COLO829 (cell line): ENCODE measurements at places on chromosomes 11 and 22.
A peak's percentile ranks its signal among the peaks of the same experiment; 100 is the strongest.

DNA sequence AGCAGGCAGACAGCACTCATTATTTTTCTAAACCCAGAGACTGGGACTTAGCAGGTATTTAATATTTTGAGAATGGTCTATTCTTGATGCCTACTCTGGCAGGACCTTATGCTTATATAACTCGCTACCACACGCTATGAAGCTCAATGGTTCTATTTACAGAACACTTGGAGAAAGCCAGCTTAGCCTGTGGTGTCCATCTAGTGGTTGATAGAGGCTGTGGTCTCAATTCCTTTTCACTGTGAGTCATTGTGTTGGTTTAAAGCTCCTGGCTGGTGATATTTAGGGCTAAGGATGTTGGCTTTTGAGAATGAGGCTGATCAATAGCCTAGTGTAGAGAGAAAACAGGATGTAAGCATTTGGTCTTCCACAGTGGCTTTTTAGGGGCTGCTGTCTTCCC is 206.4 kb downstream of the DBX1 start:
- peak; percentile 82 for DNase-seq

DNA sequence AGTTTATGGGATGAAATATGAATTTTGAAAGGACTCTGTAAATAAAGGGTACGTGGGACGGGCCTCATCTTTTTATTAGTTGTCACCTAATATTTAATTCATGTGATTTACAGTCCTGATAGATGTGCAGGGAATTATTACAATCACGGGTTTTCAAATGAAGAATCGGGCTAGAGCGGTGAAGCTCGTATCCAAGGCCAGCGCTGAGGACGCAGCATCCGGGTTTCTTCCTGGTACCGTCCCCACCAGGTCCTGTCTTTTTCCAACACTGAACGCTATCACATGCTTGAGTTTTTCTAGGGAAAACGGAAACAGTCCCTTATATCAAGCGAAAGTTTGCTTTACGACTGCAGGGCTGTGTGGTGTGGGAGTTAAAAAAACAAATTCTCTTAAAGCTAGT is 787 bp downstream of the SMDT1 start:
- no peak for DNase-seq

GRCh38 chr22:44723801-44724200 is 21.8 kb downstream of the PRR5 start:
- peak; percentile 49 for DNase-seq

GRCh38 chr11:111829185-111829968 is 42.0 kb downstream of the ALG9 start:
- DNase-seq: no peak

DNA sequence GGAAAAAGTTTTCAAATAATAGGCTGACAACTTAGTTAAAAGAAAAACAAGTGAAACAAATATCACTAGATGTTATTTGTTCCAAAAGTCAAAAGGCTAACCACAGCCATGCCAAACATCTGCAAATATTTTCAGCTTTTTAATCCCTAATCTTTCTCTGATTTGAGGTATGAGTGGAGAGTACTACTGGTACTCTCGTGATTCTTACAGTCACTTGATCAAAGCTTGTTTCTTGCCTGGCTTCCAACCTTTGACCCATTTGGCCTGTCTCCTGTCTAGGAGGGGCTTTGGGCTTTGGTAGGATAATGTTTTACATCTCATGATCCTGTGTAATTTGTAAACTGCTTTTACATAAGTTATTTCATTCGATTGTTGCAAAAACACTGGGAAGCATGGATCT is 301.8 kb upstream of the SORL1-AS1 start:
- no peak for DNase-seq

- no peak for DNase-seq
These were observed 9.2 kb downstream of the CCKBR start for GRCh38 chr11:6268820-6269219.
